ENCODE measurements at places on chromosomes 7 and 10.

GRCh38 chr7:142478479-142479220 is 220.8 kb upstream of the PRSS58 start:
- no peak for DNase-seq

DNA sequence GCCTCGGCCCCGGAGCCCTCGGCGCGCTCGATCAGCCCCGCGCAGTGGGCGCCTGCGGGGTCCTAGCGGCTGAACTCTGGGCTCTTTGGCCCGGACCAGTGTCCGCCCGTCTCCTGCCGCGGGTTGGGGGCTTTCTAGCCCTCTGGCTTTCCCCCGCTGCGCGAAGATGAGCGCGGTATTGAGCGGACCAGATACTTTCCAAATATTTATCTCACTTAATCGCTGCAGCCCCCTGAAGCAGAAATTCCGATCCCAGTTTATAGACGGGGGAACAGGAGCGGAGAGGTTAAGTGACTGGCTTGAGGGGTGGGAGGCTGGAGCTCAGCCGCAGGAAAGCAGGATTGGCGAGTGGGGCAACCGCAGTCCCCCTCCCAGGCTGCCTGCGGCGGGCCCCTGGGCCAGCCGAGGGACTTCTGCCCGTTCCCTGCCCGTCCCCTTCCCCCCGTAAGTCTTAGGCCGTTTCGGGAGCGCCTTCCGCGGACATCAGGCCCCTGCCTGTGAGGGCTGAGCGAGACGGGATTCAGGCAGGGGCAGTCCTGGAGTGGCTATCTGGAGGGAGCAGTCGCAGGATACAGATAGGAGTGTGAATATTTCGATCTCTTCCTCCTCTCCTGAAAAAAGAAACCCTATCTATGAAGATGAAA is 565 bp downstream of the STRIP2 start:
- DNase-seq: peak; percentile 9

DNA sequence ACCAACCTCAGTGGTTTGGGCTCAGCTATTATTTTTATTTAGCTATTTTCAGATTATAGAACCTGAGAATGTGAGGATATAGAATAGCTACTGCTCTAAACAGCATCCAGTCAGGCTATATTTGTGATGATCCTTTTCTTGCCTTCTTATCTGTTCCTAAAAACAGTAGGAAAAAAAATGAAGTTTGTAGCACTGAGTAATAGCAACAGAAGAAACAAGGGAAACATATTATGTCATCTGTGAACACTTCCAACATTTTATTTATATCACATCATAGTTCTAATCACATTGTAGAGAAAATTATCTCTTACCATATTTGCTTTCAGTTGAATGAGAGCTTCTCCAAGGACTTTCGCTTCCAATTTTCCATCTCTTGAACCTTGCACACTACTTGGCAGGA is 229.6 kb upstream of the PTPRZ1 start:
- DNase-seq: no peak

DNA sequence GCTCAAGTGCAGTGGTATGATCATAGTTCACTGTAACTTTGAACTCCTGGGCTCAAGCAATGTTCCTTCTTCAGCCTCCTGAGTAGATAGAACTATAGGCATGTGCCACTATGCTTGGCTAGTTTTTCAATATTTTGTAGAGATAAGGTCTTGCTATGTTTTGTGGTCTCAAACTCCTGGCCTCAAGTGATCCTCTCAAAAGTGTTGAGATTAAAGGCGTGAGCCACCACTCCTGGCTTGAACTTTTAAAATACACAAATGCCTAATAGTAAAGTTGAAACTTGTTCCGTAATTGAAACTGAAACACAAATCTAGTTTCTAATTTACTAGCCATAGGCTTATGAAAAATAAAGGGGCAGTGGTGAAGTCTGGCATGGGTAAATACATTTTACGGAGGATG is 65.7 kb downstream of the AP3M1 start:
- DNase-seq: no peak

GRCh38 chr10:1788401-1788800 is 51.1 kb upstream of the ADARB2 start:
- DNase-seq: no peak

DNA sequence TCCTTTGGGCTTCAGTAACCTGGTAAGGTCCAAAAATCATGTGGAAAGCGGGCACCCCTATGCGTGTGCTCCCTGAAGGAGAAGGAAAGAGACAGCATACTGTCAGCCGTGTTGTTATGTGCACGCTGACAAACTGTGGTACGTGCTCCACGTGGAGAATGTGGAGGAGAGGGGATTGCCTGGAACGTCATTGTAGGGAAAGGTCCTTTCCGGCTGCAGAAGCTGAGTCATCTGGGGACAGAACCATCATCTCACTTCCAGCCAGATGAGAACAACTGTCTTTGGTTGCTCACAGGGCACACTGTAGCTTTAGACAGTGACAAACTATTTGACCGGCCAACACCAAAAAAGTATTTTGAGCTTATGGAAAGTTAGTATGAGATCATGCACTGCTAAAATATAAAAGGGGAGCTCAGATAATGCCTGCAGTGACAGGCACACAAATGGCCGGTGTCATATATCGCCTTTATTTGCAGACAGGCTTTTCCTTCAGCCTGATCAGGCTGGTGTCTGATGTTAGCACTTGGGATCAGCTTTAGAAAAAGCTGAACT is 38.8 kb upstream of the GRB10 start:
- DNase-seq: no peak

- DNase-seq: no peak
Measured at GRCh38 chr7:1727812-1728570, 57.9 kb downstream of the ELFN1 start.

DNA sequence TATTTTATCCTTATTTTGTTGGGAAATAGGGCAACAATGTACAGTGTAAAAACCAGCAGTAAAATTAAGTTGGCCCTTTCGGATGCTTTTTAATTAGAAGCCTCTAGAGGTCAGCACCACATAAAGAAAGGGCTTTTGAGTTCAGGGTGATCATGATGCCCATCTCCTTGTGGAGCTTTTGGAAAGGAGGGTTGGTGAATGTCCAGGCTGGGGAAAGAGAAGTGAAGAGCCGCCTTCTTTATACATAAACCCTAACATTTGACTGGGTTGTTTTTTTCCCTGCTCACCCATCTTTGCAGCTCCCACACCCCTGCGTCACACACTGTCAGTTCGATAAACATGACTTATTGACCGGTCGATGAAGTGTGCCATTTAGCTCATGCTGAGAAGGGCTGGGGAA is 29.8 kb downstream of the MTURN start:
- no peak for DNase-seq

GRCh38 chr10:47196691-47197090 is 103.3 kb upstream of the GDF10 start:
- no peak for DNase-seq

- no peak for DNase-seq
Measured at GRCh38 chr7:79789584-79790345, 336.3 kb upstream of the MAGI2 start.

DNA sequence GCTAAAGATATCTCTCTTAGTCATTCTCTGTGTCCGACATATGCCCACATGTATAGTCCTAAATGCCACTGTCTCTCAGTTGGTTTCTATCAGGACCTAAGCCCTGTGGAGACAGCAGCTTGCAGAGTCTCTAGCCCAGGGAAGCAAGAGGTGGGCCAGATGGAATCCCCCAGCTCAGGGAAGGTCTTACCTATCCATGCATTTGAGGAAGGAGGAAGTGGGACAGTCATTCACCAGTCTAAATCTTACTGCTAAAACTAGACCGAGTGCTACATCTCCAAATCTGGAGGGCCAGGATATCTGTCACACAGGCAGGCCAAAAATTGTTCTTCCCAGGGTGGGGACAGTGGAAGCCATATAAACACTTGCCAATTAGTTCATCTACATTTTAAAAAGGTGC is 26.4 kb upstream of the HERPUD2 start:
- DNase-seq: no peak

DNA sequence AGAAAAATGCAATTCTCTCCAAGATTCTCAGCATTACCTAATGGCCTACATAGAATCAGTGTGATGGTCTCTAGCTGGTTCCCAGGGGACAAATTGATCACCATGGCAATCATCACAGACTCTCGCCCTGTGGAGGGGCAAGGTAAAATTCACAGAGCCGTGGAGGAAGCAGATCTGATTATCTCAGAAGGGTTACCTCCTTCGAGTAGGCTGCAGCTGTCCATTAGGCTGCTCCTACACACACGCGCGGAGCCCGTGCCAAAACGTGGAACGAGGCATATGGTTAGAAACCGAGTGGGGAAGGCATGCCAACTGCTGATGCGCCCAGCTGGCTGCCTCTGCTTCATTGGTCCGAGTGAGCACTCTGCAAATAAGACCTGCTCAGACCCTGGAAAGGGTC is 52.8 kb upstream of the PTER start:
- DNase-seq: no peak

GRCh38 chr7:159229683-159230475 is 85.2 kb upstream of the VIPR2 start:
- no peak for DNase-seq

DNA sequence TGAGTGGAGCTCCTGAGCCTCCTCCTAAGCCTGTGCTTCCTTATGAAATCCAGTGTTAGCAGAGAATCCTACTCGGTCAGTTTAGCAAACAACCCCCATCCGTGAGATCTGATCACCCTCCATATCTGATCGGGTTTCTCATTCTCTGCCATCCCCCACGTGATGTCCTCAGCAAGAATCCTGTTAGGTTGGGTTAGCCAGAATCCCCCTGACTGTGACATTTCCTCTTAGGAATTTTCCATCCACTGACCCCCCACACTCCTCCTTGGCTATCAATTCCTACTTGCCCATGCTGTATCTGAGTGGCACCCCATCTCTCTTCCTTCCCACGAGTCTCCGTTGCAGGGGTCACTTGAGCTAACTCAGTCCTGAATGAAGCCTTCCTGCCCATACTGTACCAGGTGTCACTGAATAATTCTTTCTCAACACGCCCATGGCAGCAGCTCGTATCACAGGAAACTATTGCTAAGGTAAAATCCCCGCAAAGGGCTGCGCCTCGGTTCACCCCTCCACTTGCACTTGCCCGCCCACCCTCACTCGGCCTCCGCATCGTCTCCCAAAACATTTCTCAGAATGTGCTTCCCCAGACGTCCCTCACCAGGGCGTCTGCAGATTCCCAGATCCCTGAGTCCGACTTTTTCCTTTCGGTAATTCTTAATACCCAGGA is 44.1 kb downstream of the MYOF start:
- no peak for DNase-seq

DNA sequence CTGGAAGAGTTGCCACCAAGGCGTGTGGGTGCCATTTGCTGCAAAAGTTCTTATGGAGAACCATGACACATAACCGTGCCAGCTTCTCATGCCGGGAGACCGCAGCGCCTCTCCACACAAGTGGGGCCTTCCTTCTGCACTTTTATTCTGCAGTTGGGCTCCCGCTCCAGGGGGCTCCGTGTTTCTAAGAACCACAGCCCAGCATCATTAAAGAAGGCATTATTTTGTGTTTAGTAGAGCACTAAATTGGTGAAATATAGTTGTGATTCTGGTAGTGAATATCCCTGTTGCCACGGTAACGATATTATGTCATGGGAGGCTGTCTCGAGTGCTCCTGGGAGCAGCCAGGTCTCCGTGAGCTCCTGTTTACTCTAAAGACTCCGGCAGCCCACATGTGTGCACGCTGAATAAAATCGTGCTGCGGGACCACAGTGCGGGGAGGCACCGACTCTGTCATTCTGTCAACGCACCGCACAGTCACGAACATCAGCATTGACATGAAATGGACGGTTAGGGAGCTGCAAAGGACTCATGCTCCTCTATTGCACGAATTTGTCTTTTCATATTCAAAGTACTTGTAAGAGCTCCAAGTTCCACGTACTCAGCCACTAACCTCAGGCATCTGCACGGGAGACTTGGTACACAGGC is 68.8 kb upstream of the PITRM1 start:
- no peak for DNase-seq

DNA sequence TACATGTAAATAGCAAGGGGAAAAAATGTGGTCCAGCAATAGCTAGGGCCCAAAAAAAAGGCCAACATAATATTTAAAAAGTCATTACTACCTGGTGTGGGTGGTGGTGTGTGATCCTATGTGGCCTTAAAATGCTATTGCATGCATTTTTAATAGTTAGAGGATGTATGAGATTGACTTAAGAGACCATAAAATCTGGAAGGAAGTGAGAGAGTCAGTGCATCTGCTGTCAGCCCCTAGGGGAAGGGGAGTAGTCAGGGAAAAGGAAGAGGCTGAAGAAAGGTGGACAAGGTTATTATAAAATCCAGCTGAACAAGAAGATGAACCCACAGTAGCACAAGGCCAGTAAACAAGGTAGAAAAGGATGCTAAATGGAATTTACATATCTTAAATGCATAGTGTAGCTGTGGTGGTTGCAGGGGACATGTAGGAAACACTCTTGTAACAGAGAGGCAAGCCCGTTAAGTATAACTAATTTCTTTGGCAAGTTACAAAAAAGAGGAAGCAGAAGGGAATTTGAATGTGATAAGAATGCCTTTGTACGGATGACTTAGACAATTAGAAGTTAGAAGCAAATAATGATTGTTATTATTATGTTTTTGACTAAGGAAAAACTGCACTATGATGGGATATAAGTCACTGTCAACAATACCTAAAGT is 11.9 kb upstream of the NDUFA5 start:
- DNase-seq: no peak

- DNase-seq: no peak
Measured at GRCh38 chr7:36614959-36615358, 109.3 kb downstream of the AOAH start.

DNA sequence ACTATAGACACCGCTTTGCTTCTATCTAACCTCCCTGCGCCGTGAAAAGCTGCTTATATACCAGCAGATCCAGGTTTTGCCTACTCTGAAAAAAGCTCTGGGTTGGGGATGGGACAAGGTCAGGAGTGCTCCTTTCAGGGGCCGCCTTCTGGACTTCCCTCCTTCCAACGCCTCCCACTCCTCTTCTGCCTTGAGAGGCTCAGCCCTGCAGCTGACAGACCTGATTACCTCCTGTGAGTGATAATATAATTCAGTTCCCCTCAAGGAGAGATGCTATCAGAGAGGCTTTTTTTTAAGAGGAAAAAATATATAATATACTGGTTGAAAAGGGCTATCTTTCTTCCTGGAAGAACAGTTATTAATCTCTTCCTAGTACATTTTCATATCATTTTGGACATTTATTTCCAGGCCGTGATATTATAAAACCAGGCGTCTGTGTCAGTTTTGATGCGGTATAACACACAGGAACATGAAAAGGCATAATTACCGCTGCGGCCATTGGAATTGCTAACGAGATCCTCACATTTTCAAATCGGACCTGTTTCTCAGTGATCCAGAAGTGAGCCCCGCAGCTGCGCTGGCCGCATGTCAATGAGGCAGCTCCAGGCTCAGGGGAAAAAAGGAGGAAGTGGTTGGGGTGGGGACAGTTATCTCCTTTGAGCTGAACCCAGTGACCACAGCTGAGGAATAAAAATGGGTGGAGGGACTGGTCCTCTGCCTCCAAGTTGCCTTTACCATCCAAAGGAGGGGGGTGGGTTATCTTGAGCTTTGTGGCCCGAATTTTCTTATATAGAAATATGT is 457.1 kb downstream of the TYW1 start:
- DNase-seq: no peak

Measured in activated CD4-positive, alpha-beta T cell treated with anti-CD3 and anti-CD28 coated beads, Interleukin-2, amount 50 U/mL, for 48 hours (primary cell).